ENCODE measurements at places on chromosomes 16 and 17.

DNA sequence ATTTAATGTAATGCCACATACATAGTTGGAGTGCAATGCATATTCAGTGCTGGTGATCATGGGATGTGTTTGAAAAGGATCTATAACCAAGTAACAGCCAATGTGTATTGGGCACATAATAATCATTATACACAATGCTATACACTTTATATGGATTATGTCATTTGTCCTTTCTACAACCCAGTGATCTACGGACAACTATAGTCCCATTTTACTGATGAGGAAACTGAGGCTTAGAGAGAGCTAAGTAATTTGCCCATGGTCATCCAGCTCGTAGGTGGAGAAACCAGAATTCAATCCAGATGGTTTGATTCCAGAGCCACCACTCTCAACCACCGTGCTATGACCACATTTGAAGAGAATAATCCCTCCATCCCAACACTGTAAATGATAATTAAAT, 27.4 kb downstream of the COPZ2 start:
- no peak for DNase-seq

- no peak for DNase-seq
These were observed 3.0 kb upstream of the CDH15 start for GRCh38 chr16:89168381-89169189.

- no peak for DNase-seq
These were observed 106.3 kb downstream of the SEC14L1 start for GRCh38 chr17:77247048-77247541.

- DNase-seq: no peak
These were observed 595.4 kb downstream of the MAF start for GRCh38 chr16:79005096-79005495.

DNA sequence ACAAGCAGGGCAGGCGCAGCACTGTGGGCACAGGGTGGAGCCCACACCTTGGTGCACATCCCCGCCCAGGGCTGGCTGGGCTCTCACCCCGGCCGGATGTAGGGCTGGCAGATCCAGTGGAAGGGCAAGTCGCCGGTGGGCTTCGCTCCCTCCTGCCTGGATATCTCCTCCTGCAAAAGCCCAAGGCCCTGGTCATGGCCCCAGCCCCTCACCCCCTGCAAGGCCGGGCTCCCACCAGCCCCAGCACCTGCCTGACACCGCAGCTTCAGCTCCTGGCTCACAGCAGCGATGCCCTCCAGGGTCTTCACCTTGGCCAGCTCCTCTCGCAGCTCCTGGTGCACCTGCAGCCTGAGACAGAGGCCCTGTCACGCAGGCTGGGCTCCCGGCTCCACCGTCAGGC, 5.0 kb downstream of the DUS1L start:
- DNase-seq: no peak

GRCh38 chr16:13507530-13507929, 412.4 kb upstream of the ERCC4 start:
- no peak for DNase-seq

DNA sequence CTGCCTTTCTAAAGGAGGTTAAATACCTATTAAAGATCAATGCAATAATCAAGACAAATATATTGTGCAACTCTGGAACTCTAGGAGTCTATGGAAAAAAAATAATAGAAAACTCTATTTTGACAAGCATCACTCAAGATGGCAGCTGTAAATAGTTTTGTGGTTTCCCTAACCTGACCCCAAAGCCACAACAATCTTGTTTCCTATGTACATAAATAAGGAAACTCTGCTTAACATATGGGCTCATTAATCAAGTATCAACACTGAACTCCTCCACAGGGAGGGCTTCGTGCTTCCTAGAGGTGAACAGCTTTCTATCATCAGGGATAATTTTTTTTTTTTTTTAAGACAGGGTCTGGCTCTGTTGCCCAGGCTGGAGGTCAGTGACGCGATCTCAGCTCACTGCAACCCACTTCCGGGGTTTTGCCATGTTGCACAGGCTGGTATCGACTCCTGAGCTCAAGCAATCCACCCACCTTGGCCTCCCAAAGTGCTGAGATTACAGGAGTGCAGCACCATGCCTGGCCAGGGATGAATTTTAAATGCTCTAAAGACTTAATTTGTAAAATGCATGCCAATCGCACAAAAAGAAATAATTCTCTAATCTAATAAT, 42.5 kb downstream of the ARHGAP17 start:
- no peak for DNase-seq

DNA sequence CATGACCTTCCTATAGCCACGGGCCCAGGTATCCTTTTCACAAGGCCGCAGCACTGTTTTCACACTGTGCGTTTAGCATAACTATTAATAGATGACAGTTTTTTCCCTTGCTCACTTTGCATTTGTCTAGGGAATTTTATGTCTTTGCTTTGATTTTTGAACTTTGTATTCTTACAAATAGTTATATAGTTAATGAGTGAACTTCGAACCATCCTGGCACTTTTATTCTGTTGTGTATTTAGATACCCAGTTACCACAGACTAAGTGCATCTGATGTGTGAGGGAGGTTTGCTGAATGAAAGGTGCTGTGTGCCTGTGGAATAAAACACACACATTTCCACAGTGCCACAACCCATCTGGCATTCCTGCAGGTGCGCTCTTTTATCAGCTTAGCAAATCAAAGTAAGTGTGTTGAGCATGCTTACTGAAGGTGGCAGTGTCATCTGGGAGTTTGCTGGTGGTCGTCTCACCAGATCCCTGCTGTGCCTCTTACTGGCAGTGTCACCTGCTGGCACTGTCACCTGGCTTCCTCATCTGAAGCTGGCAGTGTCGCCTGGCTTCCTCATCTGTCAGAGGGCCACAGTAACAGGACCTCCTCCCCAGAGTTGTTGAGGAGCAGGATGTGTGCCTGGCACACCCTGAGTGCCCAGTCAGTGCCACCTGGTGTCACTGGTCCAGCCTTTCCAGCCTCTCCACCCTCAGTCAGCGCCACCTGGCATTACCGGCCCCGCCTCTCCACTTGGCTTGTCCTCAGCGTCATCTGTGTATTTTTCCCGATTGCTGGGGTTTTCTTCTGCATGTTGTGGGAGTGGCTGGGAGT, 37.6 kb downstream of the USP10 start:
- DNase-seq: no peak

- no peak for DNase-seq
These were observed 25.0 kb downstream of the TEX14 start for GRCh38 chr17:58666858-58667267.

DNA sequence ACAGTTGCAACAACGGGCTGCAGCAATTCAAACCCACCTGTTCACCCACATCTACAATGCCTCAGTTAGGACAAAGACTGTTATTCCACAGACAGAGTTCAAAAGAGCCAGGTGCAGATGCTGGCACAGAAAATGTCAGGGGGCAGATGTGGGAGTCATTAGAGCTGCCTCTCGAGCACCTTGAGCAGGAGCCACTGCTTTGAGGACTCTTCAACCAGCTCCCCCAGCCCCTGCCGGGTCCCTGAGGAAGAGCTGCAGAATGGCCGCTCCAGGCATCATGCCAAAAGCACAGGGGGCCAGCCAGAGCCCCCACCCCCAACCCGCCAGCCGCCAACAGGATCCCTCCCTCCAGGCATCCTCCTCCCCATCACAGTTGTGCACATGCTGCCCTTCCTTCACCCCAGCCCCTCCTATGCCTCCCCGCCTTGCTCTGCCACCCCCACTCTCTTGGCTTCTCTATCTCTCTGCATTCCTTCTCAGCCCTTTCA, 20.8 kb downstream of the C17orf67 start:
- no peak for DNase-seq

- no peak for DNase-seq
These were observed 32.1 kb downstream of the ANKRD40 start for GRCh38 chr17:50675627-50676026.

DNA sequence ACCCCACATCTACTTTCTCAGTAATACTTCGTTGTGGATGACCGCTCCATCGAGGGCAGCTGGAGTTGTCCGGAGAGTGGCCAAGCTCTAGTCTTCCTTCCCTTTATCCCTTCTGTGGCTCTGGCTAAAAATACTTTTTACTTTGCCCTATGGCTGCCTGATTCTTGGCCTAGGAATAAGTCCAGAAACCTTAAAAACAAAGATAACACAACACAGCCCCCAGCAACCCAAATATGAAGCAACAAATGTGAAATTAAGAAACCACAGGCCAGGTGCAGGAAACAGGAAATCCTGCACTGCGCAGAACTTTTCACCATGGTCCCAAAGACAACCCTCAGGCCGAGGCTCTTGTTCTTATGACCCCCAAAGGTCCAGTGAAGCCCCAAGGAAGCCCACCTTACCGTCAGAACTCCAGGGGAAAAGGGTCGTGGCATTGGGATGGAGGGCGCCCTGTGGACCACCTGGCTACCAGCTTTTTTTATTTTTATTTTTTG, 26.0 kb downstream of the TK2 start:
- no peak for DNase-seq

DNA sequence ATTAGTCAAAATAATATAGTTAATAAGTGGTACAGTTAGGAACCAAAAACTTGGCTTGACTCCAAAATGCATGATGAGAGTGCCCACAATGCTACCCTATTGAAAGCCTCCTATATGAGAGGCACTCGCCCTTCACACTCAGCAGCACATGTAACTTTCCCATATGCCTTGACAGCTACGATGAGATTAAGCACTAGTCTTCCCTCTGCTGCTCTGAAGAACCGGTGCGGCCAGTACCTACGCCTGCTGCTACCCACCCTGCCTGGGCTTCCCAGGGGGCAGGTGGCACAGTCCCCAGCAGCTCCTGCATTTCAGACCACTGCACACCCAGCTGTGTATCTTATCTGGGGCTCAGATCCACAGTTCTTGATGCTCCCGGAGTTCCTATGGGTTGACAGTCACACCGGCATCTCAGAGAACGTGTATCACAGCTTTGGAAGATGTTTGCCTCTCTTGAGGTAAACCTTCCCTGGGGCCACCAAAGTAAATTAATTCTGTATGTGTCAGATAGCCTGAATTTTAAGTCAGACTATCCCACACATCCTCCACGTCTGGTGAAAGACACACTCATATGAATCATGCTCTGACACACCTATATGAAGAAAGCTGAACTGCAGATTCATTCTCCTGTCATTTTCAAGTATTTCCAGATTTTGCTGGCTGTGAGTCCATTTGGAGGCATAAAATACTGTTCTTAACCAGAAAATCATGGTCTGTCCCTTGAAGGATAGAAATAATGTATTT, 77.8 kb downstream of the MYH10 start:
- no peak for DNase-seq

DNA sequence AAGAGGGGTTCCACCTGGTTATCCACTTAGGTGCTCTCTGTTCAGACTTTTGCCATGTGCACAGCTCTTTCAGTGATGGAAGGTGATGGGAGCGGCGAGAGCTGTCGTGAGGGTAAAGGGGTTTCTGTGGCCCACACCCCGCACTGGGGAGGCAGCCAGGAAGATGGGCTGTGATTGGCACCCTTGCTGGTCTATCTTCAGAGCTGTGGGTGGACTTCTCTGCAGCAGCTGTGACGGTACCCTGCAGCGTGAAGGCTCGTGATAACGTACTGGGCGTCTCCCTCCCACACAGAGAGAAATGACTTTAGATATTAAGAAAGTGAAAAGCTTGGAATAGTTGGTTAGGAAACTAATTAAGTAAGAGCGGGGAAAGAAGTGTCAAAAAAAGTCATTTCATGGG, 45.8 kb downstream of the MPRIP start:
- DNase-seq: no peak

DNA sequence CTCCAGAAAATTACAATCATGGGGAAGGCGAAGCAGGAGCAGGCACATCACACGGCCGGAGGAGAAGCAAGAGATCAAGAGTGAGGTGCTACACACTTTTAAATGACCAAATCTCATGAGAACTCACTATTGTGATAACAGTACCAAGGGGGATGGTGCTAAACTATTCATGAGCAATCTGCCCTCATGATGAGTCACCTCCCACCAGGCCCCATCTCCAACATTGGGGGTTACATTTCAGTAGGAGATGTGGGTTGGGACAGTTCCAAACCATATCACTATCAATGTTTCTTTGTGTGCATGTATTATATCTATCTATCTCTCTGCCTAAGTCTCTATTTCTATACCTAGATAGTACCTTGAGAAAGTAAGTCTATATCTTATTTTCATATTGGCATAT, 724.8 kb downstream of the CDH11 start:
- no peak for DNase-seq

- no peak for DNase-seq
These were observed 3.1 kb upstream of the WWOX start for GRCh38 chr16:78096386-78096785.

DNA sequence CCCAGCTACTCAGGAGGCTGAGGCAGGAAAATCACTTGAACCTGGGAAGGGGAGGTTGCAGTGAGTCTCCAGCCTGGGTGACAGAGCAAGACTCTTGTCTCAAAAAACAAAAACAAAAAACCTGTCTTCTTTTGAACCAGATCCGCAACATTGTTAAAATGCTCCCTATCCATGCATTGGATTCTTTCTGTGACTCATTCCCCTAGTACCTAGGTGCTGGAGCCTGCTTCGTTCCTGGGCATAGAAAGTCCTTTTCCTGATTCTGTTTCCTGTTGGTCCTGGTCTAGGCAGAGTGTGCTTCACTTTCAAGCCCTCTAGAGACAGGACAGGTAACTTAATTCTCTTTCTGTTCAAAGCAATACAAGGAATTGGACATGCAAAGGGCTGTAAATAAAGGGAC, 5.2 kb downstream of the EPN2 start:
- DNase-seq: no peak

DNA sequence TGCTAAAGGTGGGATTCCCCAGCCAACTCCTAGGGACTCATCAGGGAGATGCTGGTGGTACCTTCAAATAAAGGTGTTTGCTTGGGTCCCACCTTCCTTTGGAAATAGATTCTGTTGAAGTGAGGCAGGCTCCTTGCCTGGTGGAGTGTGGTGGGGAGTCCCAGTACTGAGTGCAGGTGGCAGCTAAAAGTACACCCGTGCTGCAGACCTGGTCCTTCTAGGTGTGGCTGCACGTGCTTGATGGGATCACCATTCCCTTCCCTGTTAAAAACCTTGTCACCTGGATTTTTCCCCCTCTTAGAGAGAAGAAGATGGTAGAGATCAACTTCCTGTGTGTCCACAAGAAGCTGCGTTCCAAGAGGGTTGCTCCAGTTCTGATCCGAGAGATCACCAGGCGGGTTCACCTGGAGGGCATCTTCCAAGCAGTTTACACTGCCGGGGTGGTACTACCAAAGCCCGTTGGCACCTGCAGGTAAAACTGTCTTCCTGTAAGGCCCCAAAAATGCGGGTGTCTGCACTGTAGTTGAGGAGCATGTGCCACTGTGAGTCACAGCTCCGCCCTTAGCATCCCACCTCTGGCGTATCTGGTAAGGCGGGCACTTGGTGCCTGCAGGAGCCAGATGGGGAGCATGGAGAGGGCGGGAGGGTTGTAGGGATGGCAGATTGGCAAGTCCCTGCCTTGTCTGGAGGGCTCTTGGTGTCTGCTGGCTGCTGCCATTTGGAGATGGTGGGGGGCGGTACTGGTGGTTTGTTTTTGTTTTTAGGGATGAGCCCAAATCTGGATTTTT, 34.0 kb downstream of the PLCD3 start:
- no peak for DNase-seq

GRCh38 chr16:29148867-29149272, 164.0 kb downstream of the LAT start:
- DNase-seq: no peak

DNA sequence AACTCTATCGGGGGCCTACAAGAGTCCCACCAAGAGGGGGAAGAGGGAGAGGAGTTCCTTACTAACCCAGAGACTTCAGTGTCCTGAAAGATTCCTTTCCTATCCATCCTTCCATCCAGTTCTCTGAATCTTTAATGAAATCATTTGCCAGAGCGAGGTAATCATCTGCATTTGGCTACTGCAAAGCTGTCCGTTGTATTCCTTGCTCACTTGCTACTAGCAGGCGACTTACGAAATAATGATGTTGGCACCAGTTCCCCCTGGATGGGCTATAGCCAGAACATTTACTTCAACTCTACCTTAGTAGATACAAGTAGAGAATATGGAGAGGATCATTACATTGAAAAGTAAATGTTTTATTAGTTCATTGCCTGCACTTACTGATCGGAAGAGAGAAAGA, 70.0 kb downstream of the CDK12 start:
- no peak for DNase-seq
